Urinary bladder (tissue), 4 donors: ENCODE measurements at places on chromosomes 6 and 20. TPM values are rescaled to one million over a fixed set of nuclear protein-coding genes. Genes with fewer than 3 reads are reported as not detected.

GRCh38 chr6:45445749-45446549 lies 68.2 kb upstream of the SUPT3H start:
- DNase-seq = peak; percentile 91

DNA sequence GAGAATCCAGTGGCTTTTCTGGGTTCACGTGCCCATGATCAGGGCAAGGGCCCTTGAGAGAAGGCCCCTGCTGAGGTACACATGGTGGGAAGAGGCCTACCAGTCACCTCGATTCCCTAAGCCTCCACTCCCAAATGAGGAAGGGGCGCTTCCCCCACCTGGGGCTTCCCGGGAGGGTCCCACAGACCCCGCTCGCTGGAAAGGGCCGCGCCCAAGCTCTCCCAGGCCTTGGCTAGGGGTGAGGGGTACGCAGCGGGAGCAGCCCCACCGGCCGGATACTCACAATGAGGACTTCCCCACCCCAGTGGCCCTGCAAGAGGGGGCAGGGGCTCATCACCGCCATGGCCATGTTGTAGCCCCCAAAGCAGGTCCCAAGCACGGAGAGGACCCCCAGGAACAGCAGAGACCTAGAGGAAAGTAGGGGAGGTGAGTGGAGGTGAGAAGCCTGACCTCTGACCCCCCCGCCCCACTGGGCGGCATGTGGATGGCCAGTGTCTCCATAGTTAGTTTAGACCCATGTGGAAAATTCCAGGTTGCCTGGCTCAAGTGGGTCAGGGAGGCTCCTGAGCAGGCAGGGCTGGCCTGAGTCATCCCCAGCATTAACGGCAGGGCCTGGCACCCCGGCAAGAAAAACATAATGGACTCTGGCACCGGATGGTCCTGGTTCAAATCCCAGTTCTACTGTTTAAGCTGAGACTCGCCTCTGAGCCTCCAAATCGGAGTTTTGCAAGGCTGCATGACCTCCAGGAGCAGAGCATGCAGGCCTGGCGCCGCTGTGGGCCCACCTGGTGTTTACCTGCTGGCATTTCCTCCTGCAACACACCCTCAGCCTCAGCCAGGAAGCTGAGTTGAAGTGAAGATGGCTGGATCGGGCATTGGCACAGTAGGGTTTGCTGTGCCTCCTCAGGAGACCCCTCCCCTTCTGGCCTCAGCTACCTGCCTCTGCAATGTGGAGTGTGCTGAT lies 6.6 kb downstream of the SLC52A3 start:
- no peak for DNase-seq

- no peak for DNase-seq
Measured at GRCh38 chr20:61798632-61799031, 267.0 kb downstream of the TAF4 start.

GHRH gene
- total RNA-seq = not detected

PSMB9 gene
- total RNA-seq = 6.7 TPM

LY86 gene
- 4.1 TPM for total RNA-seq
